ENCODE measurements at places on chromosomes 6 and 20.

DNA sequence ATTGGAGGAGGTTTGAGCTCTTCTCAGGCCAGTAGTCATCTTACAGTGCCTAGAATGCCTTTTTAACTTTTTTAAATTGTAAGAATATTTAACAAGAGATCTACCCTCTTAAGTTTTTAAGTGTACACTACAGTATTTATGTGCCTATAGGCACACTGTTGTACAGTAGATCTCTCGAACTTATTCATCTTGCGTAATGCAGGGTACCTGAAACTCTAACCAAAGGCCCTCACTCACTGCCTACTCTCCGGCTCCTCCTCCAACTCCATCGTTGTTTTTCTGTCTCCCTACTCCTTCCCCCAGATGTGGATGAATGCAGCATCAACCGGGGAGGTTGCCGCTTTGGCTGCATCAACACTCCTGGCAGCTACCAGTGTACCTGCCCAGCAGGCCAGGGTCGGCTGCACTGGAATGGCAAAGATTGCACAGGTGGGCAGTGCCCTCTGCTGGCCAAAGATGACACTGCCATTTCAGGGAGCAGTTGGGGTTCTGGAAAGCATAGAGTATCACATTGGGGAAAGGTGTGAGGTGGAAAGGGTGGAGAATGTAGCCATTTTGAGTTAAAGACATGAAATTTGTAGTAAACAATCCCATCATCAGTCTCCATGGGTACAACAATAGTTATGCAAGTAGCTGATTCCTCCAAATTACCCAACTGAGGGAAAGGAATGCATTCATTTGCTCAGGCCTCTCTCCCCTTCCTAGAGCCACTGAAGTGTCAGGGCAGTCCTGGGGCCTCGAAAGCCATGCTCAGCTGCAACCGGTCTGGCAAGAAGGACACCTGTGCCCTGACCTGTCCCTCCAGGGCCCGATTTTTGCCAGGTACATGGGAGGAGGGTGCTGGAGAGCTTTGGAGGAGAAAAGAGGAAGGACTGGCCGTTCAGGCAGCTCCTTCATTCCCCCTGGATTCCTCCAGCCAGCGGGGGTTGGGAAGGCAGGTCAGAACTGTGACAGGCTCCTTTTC, 18.4 kb upstream of the ZNF76 start:
- peak; percentile 58 for DNase-seq

GRCh38 chr20:25229486-25230165, 18.3 kb upstream of the PYGB start:
- no peak for DNase-seq

DNA sequence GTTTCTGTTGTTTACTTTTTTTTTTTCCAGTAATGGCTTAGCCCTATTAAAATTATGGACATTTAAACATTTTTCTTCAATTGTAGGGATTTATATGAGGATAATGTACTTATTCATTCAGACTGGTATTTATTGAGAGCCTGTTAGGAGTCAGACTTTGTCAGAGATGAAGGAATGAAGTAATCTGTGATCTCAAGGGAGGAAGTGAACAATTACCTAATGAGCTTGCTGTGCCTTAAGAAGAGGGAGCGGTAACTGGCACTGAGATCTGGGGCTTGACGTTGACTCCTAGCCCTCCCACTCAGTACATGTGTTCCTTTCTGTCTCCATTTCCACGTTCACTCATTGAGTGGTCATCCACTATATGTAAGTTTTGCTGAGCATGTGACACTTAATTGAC, 12.6 kb downstream of the AFDN start:
- DNase-seq = no peak

DNA sequence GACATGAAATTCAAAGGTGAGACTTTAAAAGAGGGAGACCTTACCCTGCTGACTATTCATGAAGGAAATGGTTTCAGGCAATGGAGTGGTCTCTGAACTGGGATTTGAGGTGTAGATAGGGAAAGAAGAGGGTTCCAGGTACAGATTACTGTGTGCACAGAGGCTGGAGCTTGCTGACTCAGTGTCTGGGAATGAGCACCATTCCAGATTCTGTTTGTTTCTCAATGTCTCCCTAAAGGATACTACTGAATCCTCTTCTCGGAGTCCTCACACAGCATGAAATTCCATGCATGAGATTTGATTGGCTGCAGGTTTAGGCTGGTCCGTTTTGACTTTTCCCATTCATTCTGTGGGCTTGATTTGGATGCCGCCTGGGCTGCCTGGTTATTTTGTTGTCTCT, 49.0 kb downstream of the PPP1R14C start:
- DNase-seq = peak; percentile 70

DNA sequence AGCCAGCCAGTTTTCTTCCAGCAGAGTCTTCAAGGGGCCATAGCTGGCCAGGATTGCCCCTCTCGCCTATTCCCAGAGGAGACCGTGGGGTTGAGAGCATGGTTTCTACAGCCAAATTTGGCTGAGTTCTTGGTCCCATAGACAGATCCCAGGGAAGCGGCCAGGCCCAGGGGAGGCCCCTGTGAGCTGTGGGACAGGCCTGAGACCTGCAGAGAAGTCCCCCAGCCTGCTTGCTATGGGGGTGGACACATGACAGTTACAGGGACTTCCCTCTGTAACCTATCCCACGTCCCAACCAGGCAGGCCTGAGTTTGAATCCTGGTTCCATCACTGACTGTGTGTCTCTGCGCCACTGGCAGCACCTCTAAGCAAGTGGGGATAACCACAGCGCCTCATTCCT, 2.6 kb downstream of the TCF15 start:
- DNase-seq = no peak

- DNase-seq = no peak
These were observed 17.2 kb downstream of the KLHL31 start for GRCh38 chr6:53648184-53648943.

GRCh38 chr6:129481706-129482105, 228.3 kb downstream of the ARHGAP18 start:
- no peak for DNase-seq

DNA sequence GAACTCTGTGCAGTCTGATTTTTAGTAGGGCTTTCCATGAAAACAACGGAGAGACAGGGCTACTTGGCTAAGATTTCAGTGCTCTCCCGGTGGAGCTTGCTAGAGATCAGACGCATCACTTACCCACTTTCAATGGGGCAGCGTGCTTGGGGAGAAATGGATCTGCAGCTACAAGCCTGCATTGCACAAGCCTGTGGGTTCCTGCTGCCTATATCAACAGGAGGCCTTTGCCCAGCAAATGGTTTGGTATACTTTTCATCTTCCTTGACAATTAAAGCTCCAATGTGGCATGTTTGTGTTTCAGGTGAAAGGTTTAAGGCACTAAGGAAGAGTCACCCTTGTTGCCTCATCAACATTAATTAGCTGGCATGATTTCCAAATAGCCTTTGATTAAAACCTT, 136.0 kb upstream of the FOXQ1 start:
- DNase-seq = no peak

GRCh38 chr6:71402096-71402495, 113.5 kb downstream of the OGFRL1 start:
- DNase-seq = no peak

DNA sequence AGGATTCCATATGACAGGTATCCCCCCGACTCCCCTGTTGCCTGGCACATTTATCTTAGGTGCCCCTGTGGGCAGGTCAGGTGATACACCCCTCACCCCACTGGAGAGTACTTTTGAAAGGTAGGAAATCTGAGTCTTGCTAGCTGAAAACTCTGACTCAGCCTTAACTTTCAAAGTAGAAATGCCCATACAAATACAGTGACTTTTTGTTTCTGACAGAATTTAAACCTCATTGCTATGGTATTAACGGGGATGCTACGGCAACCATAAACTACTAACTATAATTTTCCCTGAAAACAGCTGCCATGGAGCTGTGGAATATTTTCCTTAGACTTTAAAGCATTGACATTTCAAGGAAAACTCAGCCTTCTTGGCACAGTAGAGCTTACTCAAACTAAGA, 536.0 kb downstream of the RFPL4B start:
- DNase-seq = peak; percentile 30

GRCh38 chr6:38612143-38612965, 27.4 kb downstream of the BTBD9 start:
- DNase-seq = peak; percentile 81

DNA sequence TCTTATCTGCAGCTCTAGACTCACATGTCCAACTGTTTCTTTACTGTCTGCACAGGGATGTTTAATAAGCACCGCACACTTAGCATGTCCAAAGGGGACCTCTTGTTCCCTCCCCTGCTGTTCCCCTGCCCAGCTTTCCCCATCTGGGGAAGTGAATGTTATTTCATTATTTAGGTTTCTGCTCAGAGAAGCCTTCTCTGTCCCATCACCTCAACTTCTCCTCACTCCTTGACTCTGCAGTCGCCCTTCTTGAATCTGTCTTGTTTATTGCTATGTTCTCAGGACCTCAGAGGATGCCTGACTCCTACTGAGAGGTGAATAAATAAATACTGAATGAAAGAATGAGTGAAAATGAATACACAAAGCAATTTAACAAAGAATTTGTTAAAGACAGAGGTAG, 121.0 kb downstream of the SASH1 start:
- DNase-seq = no peak
